NCI-H774 (cell line): ENCODE measurements at places on chromosomes 3 and 15.

DNA sequence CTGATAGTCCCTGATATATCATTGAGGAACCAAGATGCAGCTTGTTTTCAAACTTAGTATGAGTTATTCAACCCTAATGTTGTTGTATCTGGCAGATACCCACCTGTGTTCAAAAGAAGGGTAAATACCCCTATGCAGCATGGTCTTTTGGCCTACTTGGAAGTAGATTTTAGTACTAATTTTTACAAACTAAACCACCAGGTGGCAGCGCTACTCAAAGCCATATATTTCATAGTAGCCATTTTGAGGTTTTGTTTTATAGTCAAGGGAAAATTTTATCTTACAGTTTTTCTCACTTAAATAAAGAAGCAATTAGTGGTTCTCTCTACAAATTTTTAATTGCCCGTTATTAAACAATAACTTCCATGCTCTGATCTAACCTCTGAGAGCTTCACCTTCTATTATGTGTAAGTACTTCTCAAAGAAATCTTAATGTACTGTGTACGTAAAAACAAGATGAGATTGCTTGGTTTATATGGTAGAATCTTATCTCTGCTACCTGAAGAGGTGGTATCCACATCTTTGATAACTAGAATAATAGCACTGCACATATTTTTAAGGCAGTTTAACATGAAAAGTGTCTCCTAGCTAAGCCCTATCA is 31.5 kb upstream of the MLF1 start:
- DNase-seq, result no peak

GRCh38 chr15:52466134-52466701 is 62.5 kb downstream of the MYO5A start:
- DNase-seq, result no peak

- no peak for DNase-seq
Measured at GRCh38 chr3:94896994-94897393, 834.1 kb downstream of the NSUN3 start.

GRCh38 chr3:112143689-112144088 is 10.6 kb upstream of the GCSAM start:
- DNase-seq, result no peak

DNA sequence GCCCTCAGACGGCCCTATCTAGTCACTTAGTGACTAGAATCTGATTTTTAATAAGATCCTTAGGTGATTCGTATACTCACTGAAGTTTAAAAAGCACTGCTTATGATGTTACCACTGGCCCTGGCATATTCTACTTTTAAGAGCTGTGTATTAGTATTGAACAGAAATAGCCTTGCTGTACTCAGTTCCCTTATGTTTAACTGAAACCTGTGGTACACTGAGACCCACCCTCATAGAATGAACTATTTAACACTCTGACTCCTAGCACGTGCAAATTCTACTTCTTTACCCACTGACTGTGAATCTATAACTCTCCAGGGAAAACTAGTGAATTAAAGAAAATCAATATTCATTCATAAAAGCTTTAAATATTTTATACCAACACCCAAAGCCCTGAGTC is 108.9 kb downstream of the CCNL1 start:
- DNase-seq, result no peak

DNA sequence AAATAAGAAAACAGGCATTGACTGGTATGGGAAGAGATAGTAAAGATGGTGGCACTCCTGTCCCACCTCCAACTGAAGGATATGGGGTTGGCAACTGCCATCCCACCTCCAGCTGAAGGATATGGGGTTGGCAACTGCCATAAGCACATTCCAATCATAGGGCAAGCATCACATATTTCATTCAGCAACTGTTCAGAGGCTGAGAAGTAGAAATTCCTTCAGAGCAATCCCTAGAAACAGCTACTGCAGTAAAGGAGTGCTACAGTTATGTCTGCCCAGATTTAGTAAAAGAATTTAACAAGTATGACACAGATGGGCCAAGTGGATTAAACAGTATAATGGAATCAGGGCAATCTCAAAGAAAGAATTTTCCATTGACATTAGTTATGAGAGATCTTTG is 156.8 kb downstream of the IMPG2 start:
- no peak for DNase-seq

DNA sequence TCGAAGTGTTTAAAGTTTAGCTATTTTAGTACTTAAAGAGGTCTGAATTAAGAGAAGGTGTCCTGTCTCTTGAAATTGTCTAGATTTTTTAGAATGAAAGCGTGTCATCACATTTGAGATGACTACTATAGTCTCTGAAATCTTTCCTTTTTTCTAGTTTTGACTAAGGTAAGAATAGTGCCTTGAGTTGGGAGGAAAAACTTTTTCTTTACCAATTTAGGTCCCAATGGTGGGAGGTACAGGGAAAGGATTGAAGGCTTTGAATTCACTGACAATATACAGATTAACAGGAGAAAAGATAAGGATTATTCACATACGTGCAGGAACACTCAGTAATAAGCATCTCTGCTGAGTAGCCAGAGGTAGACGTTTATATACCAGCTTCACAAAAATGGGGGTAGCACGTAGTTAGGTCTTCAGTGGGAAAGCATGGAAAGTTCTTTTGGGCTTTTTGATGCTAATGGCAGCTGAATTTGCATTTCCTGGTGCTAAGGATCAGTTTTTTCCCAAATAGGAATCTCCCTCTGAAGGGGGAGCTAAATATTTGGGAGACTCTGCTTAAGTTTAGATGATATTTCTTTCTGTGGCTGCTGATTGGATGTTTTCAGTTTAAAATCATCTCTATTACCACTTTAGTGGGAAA is 88.1 kb downstream of the VPS8 start:
- no peak for DNase-seq

DNA sequence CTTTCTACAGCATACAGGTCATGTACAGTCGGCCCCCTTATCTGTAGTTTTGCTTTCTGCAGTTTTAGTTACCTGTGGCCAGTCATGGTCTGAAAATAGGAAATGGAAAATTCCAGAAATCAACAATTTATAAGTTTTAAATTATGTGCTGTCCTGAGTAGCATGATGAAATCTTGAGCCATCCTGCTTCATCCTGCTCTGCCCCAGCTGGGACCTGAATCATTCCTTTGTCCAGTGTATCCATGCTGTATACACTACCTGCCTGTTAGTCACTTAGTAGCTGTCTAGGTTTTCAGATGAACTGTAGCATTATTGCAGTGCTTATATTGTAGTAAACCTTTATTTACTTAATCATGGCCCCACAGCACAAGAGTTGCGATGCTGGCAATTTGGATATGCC is 44.8 kb downstream of the AP4E1 start:
- DNase-seq, result no peak

- no peak for DNase-seq
Measured at GRCh38 chr3:120357807-120358206, 8.7 kb upstream of the LRRC58 start.

DNA sequence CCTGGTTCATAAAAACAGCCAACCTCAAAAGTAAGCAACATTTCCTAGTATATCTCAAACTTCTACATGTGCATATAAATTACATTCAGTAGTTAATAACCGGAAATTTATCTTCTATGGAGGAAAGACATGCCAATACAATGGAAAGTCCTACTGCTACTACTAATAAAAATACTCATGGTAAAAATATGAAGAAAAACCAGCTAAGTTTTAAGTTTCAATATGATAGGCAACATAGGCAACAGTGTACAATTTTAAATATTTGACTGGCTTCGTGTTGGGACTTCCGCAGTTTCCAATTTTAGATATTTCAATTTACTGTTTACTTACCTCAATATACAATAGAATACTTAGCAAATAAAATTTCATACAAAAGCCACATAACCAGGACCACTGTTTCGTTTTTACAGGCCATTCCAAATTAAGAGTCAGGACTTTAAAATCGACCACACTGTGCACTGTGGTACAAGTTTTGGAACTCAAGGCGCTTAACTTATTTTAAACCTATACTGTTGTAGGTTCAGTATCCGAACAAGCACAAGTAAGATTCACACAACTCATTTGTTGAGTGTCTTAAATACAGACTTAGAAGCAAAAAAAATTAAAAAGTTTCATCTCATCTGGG is 2.9 kb downstream of the NAA50 start:
- no peak for DNase-seq

GRCh38 chr3:138383715-138384465 is 35.5 kb downstream of the MRAS start:
- DNase-seq, result no peak

DNA sequence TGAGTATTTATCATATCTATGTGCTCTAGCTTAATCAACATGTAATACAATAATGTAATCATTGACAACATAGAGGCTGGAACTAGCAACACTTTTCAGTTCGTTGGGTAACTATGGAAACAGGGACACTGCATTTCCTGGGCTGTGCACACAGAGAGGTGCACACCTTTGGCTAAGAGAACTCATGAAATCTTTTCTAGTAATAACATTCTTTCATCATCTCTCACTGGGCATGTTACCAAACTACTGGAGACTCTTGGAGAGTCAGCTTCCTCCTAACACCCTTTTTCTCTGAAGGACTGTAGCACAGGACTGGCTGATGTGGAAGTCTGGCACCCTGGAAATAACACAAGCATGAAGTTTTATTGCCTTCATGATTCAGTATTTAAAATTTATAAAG is 135.6 kb downstream of the KCNMB2 start:
- DNase-seq, result peak; percentile 76

- no peak for DNase-seq
Measured at GRCh38 chr3:111961461-111962164, 17.2 kb upstream of the ABHD10 start.

GRCh38 chr3:168976969-168977368 is 686.5 kb downstream of the MECOM start:
- DNase-seq, result no peak

DNA sequence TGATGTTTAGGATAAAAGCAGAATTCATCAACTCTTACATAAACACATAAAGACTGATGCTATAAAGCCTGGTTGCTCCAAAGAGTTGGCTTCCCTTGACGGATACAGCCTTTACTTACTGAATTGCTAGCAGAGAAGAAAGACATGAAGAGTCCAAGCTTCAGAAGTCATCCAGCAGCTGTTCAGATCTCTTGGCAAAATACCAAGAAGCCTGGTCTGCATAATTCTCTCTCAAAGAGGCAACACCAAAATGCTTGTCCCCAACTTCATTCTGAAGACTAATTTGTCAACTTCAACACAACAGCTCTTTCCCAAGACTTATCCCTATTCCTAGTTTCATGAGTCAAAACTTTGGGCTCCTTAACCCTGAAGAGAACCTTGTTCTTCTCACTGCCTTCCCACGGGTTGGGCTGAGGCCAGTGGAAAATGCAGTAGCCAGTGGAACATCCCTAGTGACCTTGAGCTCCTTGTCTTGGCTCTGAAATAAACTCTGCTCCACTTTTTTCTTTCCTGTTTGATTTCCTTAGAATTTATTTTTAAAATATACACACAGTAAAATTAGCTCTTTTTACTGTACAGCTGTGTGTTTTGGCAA is 119.2 kb upstream of the THBS1 start:
- DNase-seq, result no peak

DNA sequence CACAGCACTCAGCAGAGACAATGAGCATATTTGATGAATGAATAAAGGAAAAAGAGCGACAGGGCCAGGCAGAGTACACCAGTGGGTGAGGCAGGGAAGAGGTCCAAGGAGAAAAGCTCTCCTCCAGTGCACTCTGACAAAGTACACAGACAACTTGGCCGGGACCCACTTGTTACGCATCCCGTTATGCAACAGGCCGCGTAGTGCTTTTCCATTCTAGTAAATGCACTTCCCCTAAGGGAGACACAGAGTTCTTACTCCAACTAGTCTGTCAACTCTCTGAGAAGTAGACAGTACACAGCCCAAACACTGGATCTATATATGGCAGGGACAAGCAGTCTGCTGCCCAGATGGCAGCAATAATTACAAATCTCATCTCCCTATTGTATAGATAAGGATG is 18.5 kb downstream of the LARP6 start:
- DNase-seq, result no peak

- no peak for DNase-seq
Measured at GRCh38 chr3:59698091-59698490, 648.3 kb upstream of the CFAP20DC start.

- DNase-seq, result no peak
Measured at GRCh38 chr3:196431181-196432136, 768 bp downstream of the UBXN7 start.

GRCh38 chr3:143384076-143384475 is 264.5 kb downstream of the CHST2 start:
- no peak for DNase-seq

DNA sequence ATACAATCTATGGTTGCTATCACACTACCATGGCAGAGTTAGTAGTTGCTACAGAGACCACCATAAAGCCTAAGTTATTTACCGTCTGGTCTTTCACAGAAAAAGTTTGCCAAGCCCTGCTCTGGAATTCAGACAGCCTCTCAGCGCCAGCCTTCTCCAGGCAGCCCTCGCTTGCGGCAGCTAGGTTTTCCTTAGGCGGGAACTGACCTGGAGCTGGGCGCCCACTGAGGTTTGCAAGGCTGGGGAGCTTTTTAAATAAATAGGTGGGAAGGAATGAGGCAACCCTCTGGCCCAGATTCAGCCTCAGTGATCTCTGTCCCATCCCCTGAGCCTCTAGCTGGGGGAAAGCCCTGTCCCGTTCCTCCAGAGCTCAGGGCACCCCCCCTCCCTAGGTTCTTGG is 1.2 kb downstream of the CTSH start:
- DNase-seq, result no peak

DNA sequence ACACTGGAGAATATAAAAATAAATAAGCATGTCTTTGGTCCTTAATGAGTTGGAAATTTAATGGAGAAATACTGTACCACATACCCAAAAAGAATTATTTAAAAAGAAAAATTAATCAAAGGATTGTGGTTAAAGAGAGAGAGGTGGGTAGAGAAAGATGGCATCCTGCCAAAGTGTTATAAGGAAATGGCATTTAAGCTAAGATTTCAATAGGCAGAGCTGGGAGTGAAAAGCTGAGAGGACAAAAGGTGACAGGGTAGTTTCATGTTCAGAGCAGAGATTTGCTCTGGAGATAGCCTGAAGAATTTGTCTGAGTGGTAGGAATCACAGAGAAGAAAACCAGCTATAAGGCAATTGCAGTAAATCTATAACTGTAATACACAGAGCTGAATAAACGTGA is 181.0 kb downstream of the SI start:
- DNase-seq, result peak; percentile 29

DNA sequence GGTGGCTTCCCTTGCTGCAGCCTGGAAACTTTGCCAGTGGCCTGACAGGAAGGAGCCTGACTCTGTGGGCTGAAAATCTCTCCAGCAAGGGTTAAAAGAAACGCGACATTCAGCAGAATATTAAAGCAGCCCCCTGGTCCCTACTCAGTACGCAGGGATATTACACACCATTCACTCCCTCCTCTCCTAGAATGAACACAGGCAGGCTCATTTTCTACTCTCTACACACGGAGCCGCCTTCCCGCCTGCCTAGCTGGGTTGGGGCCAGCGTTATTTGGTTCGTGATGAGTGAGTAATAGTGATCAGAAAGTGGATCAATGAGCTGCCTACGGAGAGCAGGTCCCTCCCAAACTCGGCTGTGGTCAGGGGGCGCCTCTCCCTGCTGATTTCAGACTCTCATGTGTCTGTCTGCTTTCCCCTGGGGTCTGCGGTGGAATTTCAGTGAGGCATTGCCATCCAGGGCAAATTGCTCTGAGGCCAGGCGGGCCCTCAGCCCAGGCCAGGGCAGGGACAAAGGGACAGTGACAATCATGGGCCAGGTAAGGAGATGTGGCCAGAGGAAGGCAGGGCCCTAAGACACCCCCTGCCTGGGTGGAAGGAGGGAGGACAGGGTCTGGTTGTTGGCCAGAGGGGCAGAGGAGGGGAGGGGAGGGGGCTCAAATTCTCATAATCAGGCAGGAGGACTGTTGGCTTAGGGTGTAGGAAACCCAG is 2.8 kb downstream of the EPHB1 start:
- no peak for DNase-seq
